CD4-positive, alpha-beta T cell treated with Interleukin-1 beta for 1 hour (primary cell): ENCODE measurements at places on chromosomes 12 and 14.

DNA sequence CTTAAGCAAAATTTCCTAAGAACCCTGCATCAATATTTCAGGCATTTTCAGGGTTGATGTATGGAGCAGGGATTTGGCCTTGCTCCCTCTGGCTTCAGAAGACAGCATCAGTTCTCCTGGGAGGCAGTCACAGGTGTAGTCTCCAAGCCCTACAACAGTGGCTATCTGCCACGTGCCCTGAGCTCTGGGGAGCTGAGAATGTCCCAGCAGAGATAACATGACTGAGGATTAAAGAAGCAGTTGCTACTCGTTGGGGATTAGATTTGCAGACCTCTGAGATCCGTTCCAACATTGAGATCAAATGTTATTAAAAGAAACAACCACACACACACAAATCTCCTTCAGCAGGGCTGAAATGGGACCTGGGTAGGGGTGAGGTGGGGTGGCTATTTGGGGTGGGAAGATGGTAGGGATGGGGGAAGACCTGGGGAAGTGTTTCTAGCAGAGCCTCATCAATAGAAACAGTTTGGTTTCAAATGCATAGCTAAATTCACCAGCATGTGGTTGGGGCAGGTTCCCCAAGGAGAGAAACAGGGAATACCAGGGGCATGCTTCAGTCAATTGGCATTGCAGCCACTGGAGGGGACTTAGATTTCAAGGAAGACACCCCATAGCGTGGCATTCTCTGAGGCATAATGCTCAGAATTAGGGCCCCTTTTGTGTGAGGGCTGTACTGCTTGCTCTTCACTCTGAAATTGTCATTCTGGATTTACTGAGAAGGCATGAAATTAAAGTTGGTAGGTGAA is 15.2 kb upstream of the FAM234B start:
- DNase-seq: no peak

GRCh38 chr14:77911356-77911755 is 111.4 kb downstream of the ADCK1 start:
- no peak for DNase-seq

- no peak for DNase-seq
Observed at GRCh38 chr12:95118788-95119179, 45.4 kb upstream of the NR2C1 start.

DNA sequence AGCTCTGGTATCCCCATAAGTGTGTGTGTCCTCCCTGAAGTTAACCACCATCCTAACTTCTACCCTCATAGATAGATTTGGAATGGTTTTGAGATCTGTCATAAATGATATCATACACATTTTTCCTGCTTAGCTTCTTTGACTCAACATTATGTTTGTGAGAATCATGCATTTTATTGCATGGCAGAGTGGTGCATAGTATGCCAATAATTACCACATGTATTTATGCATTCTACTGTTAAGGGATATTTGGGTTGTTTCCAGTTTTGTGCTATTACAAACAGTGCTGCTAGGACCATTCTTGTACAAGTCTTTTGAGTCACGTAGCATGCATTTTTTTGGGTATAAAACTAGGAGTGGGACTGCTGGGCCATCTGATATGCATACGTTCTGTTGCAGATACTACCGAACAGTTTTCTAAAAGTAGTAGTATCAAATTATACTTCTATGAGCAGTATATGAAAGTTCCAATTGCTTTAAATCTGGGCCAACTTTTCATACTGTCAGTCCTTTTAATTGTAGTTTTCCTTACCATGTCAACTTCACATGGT is 13.4 kb downstream of the GRIP1 start:
- no peak for DNase-seq

DNA sequence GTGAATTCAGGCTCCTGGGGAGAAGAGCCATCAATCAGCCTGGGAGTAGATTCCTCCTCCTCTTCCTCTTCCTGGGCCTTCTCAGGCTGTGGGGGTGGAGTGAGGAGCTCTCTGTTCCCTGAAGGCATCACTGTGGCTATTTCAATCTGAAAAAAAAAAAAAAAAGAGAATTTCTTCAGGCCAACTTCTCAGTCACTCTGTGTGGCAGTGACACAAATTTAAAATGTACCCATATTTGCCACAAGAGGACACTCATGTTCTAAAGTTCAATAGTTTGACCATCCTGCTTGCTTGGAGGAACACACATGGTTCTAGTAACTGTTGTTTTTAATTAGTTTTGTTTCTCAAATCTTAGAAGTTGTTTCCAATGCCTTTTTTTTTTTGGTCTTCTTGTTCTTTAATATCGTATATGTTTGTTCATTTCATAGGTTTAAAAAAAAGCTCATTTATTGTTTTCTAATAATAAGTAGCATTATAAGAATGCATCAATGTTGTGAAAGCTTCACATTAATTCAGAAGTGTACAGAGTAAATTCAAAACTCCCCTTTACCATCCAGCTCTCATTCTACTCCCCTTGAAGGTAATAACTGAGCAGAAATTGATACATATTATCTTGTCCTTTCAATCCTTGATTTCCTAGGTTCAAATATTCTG is 23.3 kb upstream of the CCER1 start:
- DNase-seq: no peak

- no peak for DNase-seq
Observed at GRCh38 chr12:6226002-6226678, 25.9 kb downstream of the CD9 start.

DNA sequence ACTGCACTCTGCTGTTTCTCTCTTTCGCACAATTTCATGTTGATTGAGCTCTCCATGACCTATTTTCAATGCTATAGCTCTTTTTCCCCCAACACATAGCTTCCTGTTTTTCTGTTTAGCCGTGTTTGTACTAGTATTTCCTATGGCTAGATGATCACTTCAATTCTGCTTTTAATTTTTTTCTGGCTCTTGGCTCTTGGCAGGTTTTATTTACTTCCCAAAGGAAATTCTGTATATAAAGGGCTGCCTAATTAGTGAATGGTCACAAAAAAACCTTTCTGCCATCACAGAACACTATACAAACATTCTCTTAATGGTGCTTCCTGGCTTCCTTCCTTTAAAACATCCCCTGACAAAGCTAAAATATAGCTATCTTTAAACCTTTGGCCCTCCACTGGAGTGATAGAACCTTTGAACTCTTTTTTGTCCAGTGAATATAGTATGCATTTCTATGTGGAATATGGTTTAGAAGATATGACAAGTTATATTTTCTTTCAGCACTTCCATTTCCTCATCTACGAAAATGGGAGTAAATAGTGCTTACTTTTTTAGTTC is 88.2 kb downstream of the RASSF9 start:
- DNase-seq: no peak

- no peak for DNase-seq
Observed at GRCh38 chr12:30932881-30933280, 6.3 kb downstream of the TSPAN11 start.

DNA sequence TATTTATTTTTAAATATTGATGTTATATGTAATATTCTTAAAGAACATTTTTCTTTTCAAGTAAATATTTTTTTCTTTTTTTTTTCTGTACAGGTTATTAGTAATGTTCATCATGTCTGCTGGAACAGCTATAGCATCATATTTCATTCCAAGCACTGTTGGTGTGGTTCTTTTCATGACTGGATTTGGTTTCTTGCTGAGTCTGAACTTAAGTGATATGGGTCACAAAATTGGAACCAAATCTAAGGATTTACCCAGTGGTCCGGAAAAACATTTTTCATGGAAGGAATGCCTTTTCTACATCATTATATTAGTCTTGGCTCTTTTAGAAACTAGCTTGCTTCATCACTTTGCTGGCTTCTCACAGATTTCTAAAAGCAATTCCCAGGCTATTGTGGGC is 23.2 kb downstream of the PCNX4 start:
- DNase-seq: no peak

GRCh38 chr12:108681317-108681716 is 47.6 kb upstream of the SELPLG start:
- DNase-seq: no peak

DNA sequence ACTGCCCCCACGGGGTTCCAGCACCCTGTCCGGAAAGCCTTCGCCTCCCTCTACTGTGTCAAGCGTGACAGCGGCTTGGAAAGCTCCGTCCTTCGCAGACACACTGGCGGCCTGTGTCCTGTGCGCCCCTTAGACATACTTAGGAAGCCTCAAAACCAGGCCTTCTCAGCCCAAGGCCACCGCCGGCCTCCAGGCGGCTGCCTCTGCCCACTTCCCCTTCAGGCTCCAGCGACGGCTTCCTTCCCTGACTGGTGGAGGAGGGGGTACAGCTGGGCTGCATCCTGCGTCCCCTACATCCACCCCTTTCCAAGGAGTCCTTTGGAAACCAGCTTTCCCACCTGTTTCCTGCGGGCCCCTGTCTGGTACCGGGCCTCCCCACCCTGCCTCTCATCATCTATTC is 2.5 kb upstream of the CACNA2D4 start:
- DNase-seq: no peak

GRCh38 chr12:70876952-70877351 is 43.6 kb downstream of the PTPRR start:
- DNase-seq: no peak

DNA sequence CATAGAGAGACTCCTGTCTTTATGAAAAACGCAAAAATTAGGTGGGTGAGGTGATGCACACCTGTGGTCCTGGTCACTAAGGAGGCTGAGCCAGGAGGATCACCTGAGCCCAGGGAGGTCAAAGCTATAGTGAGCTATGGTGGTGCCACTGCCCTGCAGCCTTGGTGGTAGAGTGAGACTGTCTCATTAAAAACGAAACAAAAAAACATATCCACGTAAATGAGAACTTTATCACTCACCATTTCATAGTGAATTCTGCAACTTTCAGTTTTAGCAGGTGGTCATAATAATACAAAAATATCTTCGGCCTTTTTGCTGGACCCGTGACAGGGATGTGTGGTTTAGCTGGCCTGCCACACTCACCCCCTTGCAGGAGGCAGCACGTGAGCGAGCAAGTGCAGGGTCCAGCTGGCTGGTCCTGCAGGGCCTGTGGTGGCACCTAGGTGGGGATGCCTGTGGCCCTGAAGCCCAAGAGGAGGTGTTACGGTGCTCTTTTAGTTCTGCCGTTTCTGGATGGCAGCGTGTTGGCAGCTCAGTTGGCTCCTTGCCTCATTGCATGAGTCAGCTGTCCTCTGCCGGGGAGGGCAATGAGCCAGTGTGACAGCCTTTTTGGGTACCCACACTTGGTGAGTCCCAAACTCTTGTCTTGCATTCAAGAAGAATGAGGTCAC is 1330.7 kb upstream of the TMEM132C start:
- DNase-seq: no peak

GRCh38 chr12:7716381-7716780 is 5.1 kb downstream of the DPPA3 start:
- no peak for DNase-seq
